Activated naive CD4-positive, alpha-beta T cell treated with anti-CD3 and anti-CD28 coated beads, Interleukin-2, amount 50 U/mL, for 72 hours (primary cell): ENCODE measurements at places on chromosomes 13 and 19. TPM values are rescaled to one million over a fixed set of nuclear protein-coding genes. Genes with fewer than 3 reads are reported as not detected.

- no peak for DNase-seq
Observed at GRCh38 chr19:47003611-47004465, 15.8 kb upstream of the NPAS1 start.

DNA sequence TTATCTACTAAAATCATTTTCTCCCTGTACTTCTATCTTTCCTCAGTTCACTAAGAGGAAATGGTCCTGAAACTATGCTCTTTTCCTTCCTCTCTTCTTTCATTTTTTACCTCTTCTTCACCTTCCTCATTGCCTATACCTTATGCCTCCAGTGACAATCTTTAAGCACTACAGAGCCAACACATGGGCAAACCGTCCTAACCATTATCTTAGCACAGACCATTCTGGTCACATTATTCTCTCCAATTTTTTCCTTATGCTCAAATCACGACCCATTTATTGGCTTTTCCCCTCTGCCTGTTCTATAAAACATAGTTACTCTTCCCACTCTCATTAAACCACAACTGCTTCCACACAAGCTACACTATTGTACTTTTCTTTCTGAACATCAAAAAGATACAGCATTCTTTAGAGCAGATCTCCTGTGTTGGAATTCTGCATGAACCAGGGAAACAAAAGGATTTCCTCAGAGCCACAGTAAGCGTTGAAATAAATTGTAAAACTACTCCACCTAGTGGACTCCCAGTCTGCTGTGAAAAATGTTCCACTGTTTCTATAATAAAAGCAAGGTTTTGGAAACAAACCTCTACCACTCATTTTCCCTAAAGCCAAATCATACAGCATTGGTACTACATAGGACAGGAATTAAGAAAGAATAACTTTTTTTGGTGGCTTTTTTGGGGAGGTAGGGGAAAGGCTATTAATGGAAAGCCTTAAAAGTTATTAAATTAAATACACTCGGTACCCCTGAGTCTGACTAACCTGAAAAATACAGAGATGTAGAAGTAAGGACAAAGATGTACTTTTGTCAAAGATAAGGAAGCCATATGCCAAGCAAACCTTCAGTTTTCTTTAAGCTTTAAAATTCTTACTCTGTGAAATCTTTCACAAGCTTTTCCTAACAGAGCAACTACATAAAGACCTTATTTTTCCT is 19.5 kb downstream of the NUFIP1 start:
- DNase-seq, result no peak

Gene KLK14
- total RNA-seq, result 0.80 TPM

DNA sequence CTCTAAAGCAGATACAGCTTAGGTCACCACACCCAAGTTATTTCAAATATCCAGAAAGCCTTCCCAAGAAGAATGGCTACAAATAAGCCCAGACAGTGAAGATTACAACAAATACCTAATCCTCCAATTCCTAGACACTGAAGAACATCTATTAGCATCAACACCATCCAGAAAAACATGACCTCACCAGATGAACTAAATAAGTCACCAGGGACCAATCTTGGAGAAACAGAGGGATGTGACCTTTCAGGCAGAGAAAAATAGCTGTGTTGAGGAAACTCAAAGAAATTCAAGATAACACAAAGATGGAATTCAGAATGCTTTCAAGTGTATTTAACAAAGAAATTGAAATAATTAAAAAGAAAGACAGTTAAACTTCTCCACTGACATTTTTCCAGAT is 15.0 kb upstream of the CLC start:
- DNase-seq, result no peak

GRCh38 chr19:54418030-54418929 is 3.0 kb downstream of the TTYH1 start:
- no peak for DNase-seq

Gene NXNL1
- not detected for total RNA-seq

- DNase-seq, result no peak
Observed at GRCh38 chr13:41897126-41897525, 63.8 kb downstream of the VWA8 start.

Gene LILRA1
- not detected for total RNA-seq

Gene ZSCAN5B
- total RNA-seq, result not detected
